ENCODE measurements at places on chromosomes 2 and 18.

GRCh38 chr2:150133623-150134022, 353.8 kb downstream of the RND3 start:
- DNase-seq, result no peak

- DNase-seq, result peak; percentile 47
These were observed 6.9 kb downstream of the ATP6V1B1 start for GRCh38 chr2:70942396-70943204.

DNA sequence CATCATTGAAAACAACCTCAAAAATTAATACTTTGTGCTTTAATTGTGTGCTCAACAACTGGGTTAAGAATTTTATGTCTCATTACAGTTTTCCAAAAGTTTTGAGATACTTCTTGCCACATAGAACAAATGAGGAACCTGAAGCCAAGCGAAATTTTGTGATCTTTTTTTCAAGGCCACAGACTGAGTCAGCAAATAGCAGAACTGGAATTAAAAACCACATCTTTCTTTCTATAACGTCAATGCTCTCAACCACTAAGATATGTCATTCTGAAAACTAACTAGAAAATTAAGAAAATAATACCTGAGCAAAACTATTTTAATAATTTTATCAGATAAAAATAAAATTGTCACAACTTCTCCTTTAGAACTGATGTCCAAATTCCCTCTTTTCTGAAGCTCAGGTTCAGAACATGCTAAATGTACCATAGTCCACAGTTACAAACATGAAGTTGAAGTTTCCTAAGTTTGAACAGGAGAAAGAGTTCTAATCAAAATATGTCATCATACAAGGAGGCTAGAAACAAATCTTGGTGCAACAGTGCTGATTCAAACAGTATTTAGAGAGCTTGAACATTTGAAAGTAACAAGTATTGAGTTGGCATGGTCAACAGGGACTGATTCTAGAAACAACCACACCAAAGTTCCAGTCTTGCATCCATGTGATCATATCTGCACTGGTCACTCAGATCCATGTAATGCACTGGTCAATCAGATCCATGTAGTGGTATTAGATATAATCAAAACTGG, 27.6 kb upstream of the CALCRL start:
- DNase-seq, result no peak

GRCh38 chr18:623761-624620, 27.2 kb downstream of the CLUL1 start:
- DNase-seq, result peak; percentile 92

DNA sequence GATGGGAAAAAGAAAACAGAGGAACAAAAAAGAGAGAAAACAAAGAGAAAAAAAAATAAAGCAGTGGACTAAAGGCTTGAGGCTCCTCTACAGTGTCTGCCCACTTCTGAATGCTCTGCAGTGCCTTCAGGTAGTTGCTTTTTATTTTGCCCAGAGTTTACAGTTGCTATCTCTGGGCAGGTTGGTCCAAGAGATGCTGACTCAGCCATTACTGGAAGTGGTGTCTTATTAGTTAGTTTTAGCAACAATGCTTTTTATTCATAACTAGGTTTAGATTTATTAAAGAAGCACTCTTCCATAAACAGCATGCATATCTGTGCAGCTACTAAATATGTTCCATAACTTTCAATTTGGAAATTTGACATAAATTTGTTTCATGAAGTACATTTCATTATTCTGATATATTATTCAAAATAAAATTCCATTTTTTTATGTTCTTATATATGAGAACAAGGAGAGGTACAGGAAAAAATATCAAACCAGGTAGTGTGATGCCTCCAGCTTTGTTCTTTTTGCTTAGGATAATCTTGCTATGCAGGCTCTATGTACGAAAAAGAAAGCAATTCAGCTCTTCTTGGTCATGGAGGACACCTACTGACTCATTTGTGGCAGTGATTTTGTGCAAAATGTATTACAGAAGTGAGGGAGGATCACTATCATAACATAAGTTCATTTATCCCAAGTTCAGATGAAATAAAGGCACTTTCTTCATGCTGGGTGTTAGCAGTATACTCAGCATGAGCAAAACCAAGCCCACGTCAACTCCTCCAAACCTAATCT, 69.5 kb downstream of the RPIA start:
- DNase-seq, result no peak

DNA sequence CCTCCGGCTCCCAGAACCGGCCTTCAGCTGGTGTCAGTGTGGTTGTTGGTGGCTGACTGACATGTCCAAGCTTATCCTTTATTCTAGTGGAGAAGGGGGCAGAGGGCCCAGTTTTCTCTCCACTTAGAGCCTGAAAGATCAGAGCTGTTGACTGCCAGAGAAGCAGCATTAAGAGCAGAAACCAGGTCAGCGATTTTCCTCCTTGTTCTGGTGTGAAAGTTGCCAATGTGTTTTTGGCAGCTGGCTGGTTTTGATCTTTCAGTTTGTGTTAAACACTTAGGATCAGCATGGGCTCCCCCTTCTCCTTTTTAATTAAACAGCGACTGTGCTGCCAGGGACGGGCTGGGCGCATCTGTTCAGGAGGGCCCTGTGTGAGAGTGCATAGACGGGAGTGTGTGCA, 100.9 kb downstream of the ASAP2 start:
- no peak for DNase-seq

DNA sequence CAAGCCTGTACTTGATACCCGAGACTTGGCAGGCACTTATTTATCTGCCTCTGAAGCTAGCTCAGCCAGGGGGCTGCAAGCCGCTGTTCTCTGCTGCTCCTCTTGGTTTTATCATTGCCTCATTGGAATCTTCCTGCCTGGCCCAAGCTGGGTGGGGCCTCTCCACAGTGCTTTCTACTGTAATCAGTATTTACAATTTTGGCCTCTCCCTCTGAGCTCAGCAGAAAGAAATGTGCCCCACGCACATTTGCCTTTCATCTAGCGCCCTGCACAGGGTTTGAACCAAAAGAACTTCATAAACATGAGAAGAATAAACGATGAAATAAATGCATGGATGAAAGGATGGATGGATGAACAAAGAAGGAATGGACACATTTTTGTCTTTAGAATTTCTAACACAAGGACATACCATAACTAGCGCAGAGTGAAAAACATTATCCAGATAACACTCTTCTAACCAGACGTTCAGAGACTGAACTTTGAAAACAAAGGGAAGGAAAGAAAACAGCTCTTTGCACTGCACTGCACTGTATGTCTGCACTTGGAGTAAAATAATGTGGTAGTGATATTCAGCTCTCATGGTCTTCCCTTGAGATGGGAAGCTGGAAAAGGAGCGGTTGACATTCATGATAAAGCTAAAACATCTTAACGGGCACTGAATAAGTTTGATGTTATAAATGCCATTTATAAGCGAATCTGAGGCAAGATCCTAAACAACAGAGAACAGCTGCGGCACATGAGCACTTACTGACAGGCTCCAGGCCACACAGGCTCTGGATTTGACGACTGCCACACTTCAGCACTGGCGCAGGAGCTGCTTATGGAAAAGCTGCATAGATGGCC, 86.8 kb upstream of the SP3 start:
- peak; percentile 81 for DNase-seq

DNA sequence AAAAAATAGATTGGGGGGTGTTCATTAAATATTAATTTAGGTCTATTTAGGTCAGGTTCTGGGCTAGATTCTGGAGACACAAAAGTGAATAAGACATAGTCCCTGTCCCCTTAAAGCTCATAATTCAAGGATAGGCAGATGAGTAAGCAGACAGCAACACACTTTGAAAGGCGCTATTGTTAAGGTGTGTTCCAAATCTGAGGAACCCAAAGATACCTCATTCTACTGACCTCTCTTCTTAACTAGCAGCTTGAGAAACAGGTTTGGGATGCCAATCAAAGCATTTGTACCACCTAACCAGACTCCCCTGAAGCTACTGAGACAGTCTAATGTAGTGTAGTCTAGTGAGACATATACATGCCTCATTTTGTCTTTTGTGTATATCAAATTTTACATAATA, 34.8 kb downstream of the SEMA4F start:
- no peak for DNase-seq

GRCh38 chr2:197310271-197310985, at the start of gene ANKRD44:
Gene ANKRD44 (minus strand): TSS chr2:197310780. CDS start chr2:197310604, 176 bp downstream.
- peak; percentile 94 for DNase-seq

GRCh38 chr18:55018602-55019001, 59.3 kb upstream of the CCDC68 start:
- no peak for DNase-seq

DNA sequence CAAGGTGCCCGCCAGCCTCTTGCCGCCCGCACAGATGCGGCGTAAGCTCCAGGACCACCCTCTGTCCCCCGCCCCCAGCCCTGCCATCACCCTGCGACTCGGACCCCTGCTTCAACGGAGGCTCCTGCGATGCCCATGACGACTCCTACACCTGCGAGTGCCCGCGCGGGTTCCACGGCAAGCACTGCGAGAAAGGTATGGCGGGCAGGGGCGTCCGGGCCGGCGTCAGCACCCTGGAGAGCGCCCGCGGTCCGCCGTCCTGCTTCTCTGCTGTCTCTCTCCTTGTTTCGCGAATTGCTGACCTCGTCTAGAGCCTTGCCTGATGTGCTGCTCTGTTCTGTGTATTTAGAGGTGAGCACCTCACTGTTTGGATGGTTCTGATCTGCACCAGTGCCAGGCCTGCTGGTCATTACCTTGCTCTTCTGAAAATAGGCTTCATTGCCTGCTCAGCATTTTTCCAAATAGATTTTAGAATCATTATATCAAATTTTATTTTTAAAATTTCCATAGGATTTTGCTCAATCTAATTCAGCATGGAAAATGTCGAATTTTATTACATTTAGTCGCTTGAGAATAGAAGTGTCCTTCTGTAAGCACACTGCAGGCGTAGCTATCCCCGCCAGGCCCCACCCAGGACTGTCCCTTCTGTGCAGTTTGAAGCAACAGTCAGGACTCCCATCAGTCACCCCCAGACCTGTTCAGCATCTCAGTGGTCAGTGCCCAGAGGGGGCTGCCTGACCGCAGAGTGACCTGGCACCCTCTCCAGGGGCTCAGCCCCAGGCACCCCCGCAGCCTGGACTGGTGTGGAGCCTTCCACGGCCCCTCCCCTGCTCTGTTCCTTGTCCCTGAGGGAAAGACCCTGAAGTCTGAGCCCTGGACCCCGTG, 51.6 kb downstream of the SNED1 start:
- DNase-seq, result peak; percentile 90

DNA sequence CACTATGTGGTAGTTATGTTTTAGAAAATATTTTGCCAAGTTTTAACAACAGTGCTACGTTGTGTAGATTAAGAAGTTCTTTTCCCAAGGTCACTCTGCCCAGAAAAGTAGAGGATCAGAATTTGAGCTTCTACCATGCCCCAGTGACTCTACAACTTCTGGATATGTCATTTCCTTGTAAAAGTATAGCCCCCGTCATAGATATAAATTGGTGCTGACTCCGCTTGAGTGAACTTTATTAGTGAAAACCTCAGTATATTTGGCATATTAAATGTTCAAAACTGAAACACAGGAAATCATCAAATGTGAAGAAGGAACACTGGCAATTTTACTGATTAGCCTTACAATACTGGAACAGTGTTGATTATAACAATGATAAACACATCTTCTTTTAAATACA, 256.7 kb upstream of the UBE2E3 start:
- no peak for DNase-seq

DNA sequence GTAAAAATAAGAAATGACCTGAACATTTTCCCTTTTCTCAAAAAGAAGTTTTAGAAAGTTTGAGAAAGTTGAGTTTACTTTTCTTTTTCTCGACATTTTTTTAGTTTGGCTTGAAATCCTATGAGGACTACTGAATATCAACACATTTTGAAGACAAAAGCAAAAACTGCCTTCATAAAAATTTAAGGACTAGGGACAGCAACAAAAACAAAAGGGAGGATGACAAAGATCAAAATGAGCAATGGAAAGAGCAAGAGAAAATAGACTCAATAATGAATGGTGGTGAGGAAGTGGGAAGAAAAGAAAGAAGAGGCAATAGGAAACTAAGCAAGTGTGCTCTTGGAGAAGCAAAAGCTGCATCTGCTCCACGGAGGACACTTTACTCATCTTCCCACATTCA, 82.5 kb downstream of the ABCA12 start:
- DNase-seq, result no peak

DNA sequence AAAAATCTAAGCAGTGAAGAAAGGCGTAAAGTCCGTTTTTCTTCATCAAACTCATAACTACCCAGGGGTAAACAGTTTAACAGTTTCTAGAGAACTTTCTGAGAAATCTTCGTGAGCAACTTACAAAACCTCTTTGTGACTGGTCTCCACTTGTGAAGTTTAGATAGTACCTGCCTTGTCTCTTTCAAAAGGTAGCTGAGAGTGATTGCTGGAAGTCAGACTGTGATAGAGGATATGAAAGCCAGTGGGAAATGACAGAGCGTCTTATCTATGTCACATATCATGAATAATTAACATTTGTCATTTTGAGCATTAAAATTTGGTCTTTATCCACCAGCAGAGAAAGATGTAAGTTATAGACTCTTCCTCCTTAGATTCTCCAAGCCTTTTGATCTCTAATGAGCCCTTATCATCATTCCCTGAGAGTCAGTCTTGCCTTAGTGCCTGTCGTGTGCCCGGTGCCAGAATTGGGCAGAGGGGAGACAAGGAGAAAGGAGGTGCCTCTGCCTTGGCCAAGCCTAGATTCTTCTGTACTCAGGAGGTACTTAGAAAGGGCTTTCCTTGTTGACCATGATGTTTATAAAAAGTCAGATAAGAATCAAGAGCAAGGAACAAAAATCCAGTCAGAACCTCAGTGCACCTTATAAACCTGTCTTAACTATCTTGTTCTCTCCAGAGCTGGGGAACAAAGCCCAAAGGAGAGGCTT, 205.1 kb upstream of the EPAS1 start:
- no peak for DNase-seq

DNA sequence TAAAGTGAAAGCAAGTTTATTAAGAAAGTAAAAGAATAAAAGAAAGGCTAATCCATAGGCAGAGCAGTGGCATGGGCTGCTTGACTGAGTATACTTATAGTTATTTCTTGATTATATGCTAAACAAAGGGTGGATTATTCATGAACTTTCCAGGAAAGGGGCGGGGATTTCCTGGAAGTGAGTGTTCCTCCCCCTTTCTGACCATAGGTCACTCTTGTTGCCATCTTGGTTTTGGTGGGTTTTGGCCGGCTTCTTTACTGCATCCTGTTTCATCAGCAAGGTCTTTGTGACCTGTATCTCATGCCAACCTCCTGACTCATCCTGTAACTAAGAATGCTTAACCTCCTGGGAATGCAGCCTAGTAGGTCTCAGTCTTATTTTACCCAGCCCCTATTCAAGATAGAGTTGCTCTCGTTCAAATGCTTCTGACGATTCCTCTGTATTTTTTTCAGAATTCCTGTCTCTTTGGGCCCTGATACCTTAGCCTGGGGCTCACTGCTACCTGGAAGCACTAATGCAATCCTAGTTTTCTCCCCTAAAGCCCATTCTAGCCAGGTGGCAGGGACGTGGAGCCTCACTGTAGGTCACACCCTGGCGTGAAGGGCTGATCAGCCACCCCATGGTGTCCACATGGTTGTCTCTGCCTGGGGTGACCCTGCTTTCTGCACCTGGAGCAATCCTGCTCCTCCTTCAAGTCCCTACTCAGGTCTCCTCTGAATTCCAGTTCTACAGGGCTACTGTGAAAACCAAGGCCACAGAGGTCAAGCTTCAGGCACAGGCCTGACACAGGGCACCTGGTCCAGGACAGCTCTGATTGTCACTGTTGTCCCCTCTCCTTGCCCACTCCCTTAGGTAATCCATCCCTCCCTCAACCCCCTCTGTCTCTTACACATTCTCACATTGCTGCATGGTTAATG, 6.0 kb upstream of the SLC35F6 start:
- DNase-seq, result peak; percentile 88
